ENCODE measurements at places on chromosomes 12 and 14. TPM values are rescaled to one million over a fixed set of nuclear protein-coding genes. Genes with fewer than 3 reads are reported as not detected.

RFX4 gene
- not detected for total RNA-seq

SERPINA6 gene
- not detected for total RNA-seq

CIT gene
- total RNA-seq, result 2.3 TPM

LMO3 gene
- not detected for total RNA-seq

GRCh38 chr14:55399852-55400251 is 11.8 kb downstream of the ATG14 start:
- H3K4me1 ChIP-seq, result peaks cover 22% of the 10 kb centered on the region
- H3K36me3 ChIP-seq, result peaks cover 31% of the 10 kb centered on the region
- H3K4me3 ChIP-seq, result no peak overlapping the region
- H3K27me3 ChIP-seq, result no peaks in the 10 kb centered on the region

- DNase-seq, result no peak
- H3K27ac ChIP-seq, result no peak overlapping the region
- no peaks in the 10 kb centered on the region for H3K27me3 ChIP-seq
- H3K4me1 ChIP-seq, result peaks cover 31% of the 10 kb centered on the region
Measured at GRCh38 chr14:105085766-105086165, 20.5 kb upstream of the GPR132 start.

DNA sequence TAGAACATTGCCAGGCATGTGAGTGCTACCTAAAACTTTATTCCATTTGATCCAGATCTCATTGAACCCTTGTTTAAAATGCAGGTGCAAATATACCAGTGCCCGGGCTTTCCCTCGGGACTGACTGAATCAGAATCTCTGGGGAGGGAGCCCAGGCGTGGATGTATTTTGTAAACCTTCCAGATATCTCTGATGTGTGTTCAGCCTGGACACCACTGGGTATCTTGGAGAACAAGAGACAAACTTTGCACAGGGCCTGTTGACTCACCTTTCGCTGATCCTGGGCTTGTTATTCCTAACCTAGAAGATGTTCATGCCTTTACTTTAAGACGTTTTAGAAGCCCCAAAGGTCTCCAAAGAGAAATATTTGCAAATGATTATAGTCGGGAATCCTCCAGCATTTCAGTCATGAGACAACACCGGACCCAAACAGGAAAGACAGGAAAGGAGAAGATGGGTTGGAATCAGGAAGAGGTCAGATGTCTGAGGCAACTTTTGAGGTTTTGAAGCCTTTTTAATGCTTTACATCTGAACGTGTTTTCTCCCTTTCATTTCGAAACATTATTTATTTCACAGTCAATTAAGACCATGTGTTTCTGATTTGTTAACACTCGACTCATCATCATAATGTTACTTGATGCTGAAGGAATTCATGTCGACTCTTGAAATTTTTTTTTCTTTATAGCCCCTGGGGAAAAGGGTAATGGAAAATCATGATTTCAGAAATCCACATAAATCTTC is 118.6 kb downstream of the PLXNC1 start:
- peaks cover 78% of the 10 kb centered on the region for H3K4me1 ChIP-seq
- no peak overlapping the region for H3K4me3 ChIP-seq
- no peaks in the 10 kb centered on the region for H3K27me3 ChIP-seq
- DNase-seq, result no peak

- H3K4me3 ChIP-seq, result no peak overlapping the region
- no peak for DNase-seq
- no peaks in the 10 kb centered on the region for H3K4me1 ChIP-seq
- no peak overlapping the region for H3K27ac ChIP-seq
- no peaks in the 10 kb centered on the region for H3K36me3 ChIP-seq
Measured at GRCh38 chr14:95204705-95205104, 47.4 kb upstream of the DICER1 start.

- H3K27ac ChIP-seq, result no peak overlapping the region
- H3K4me1 ChIP-seq, result no peaks in the 10 kb centered on the region
- H3K36me3 ChIP-seq, result no peaks in the 10 kb centered on the region
- DNase-seq, result no peak
Measured at GRCh38 chr14:100748403-100748802, 21.7 kb downstream of the DLK1 start.

GRCh38 chr14:91098591-91098990 is 15.3 kb upstream of the DGLUCY start:
- no peaks in the 10 kb centered on the region for H3K4me1 ChIP-seq
- no peaks in the 10 kb centered on the region for H3K36me3 ChIP-seq
- H3K4me3 ChIP-seq, result no peak overlapping the region

- H3K27ac ChIP-seq, result no peak overlapping the region
- H3K4me1 ChIP-seq, result no peaks in the 10 kb centered on the region
- DNase-seq, result no peak
- no peaks in the 10 kb centered on the region for H3K36me3 ChIP-seq
- H3K27me3 ChIP-seq, result peaks cover 1% of the 10 kb centered on the region
Measured at GRCh38 chr12:30514666-30515065, 181.0 kb downstream of the IPO8 start.
